ENCODE measurements at places on chromosomes 3 and 15.
A peak's percentile ranks its signal among the peaks of the same experiment; 100 is the strongest.

- peak; percentile 45 for ATAC-seq
These were observed 39.5 kb downstream of the TIGIT start for GRCh38 chr3:114333180-114333922.

- ATAC-seq: no peak
These were observed 72.9 kb downstream of the BLM start for GRCh38 chr15:90790057-90790456.

DNA sequence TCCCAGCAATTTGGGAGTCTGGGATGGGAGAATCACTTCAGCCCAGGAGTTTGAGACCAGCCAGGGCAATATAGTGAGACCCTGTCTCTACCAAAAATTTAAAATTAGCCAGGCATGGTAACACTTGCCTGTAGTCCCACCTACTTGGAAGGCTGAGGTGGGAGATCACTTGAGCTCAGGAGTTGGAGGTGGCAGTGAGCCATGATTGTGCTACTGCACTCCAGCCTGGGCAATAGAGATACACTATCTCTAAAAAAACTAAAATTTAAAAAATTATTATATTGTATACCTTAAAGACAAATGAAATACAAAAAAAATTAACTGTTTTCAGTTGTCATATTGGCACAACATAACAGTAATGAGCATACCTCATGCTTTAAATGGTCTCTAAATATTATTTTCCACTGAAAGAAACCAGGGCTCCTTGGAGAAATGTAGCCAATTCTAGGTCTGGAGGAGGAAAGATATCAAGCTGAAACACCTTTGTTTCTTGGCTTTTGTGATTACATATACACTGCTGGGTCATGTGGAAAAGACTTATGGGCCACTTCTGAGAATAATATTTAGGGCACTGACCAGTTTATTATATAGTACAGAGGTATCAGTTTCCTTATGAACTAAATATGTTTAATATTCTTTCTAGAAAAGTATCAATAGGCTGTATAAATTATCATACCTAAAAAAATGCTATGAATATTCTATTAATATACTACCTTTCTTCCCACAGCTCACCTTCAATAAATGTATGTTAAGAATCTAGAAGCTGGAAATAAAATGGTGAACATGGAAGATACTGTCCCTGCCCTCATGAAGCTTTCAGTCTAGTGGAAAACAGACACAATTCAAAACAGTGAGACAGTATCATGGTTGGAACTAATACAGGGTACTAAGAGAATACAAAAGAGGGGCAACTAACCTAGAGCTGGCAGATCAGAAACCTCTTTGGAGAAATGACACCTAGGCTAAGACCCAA is 119.5 kb downstream of the TMCC1 start:
- no peak for ATAC-seq

GRCh38 chr3:86951322-86951721 is 39.6 kb downstream of the VGLL3 start:
- ATAC-seq: no peak

GRCh38 chr3:28586325-28586724 is 237.7 kb upstream of the AZI2 start:
- ATAC-seq: no peak
